ENCODE measurements at places on chromosomes 7 and 10.

GRCh38 chr7:122637784-122638183 is 61.1 kb downstream of the RNF133 start:
- no peak for DNase-seq

- no peak for DNase-seq
These were observed 58.3 kb upstream of the CALD1 start for GRCh38 chr7:134721171-134721570.

GRCh38 chr10:29332061-29332760 is 43.3 kb downstream of the LYZL1 start:
- DNase-seq, result no peak

GRCh38 chr10:6337382-6337781 is 134.7 kb downstream of the PFKFB3 start:
- no peak for DNase-seq

- DNase-seq, result no peak
These were observed 35.2 kb downstream of the MRPL32 start for GRCh38 chr7:42967391-42967790.
